ENCODE measurements at places on chromosomes 2 and 18.

DNA sequence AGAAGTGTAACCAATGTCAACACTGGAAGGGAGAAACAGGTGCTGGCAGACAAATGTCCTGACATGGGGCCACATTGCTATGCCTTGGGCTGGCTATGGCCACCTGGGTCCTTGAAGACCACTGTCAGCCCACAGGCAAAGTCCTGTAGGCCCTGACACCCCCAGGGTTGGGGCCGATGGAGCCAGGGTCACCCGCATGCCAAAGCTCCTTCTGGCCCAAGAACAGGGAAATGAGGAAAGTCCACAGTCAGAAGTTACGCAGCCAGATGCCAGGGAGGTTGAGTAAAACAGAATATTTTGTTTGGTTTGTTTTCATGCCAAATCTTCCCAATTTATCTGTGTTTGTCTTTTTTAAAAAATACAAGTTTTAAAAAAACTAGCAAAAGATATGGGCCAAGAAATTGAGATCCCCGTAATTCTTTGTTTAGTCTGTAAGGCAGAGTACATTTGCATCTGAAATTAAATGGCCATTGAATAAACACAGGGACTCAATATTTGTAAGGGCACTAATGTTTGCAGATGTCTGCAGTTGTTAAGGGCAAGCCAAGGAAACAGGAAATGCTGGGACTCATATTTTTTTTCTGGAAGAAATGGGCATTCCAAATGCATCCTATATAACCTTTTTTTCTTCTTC lies 186.4 kb downstream of the FAM210A start:
- no peak for DNase-seq

- no peak for DNase-seq
Measured at GRCh38 chr2:28101892-28102291, 211.4 kb downstream of the BABAM2 start.

DNA sequence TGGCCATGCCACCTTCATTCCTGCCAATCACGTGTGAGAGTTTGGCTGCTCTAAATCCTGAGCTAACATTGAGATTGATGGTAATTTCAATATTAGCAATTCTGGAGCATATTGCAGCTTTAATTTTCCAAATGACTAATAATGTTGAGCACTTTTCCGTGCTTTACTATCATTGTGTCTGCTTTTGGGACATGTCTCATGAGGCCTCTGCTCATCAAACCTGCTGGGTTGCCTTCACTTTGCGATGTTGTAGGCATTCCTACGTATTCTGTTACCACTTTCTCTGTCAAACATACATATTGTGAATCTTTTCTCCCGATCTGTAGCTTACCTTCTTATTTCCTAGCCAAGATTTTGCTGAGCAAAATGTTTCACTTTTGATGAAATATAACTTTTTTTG lies 466.6 kb downstream of the GALR1 start:
- DNase-seq = no peak

DNA sequence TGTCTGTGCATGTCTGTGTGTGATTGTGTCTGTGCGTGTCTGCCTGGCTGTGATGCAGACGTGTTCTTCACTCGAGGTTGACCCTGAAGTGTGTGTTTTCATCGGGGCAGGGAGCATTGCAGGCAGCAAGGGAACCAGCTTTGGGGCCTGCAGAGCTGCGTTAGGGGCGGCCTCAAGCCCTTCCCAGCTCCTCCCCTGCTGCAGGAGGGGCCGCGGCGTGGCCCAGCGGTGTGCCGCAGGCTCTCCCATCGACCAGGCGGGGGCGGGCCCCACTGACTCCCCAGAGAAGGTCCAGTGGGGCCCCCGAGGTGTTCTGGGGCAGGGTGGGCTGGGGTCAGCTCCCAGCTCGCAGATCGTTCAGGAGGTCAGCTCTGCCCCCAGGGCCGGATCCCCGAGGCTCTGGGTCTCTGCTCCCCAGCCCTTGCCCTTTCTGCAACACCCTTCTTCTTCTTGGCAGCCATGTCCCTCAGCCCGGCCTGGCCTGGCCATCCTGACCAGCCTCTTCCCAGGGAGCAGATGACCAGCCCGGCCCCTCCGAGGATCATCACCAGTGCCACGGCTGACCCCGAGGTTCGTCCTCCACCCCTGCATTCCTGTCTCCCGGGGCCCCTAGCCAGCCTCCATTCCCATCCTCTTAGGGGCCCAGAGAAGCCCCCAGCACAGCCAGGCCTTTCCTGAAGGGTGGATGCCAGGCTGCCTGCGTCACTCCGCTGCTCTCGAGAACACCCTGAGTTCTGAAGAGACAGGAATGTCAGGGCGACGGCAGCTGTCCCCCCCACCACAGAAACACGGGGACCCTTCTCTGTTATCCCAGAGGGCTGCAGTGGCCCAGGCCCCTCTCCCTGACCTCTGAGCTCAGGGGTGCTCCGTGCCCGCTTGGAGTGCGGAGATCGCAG lies 11.1 kb upstream of the KLHL30 start:
- DNase-seq = no peak

DNA sequence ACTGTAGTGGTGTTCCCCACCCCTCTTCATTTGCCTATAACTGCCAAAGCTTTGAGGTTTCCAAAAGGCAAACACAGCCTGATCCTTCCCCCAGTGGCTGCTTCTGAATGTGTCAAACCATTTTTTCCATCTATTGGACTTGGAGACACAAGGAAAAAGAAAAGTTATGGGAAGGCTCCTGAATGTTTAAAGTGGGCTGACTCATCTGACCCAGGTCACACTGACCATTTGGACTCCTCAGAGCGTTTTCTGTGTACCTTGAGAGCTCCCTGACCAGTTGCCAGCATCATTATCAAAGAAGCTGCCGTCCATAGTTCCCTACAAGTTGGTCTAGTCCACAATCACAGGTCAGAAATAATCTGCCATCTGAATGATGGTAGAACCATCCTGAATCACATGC lies 123.4 kb upstream of the COL3A1 start:
- no peak for DNase-seq

DNA sequence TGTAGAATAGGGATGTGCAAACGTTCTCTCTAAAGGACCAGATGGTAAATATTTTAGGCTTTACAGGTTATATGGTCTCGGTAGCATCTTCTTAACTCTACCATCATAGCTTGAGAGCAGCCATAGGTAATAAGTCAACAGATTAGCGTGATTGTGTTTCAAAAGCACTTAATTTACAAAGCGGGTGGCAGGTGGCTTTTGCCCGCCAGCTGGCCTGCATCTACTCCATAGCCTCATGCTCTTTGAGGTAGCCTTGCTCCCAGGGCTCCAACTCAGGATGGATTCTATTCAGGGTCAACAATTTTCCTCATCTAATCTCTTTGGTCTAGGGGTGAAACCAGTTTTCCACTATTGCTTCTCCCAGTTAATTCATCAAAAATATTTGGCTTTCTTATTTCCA lies 5.0 kb upstream of the ATP9B start:
- peak; percentile 27 for DNase-seq

GRCh38 chr2:170009209-170009608 lies 168.7 kb upstream of the MYO3B start:
- DNase-seq = no peak

- no peak for DNase-seq
Measured at GRCh38 chr2:223692191-223692947, 90.2 kb upstream of the SCG2 start.

DNA sequence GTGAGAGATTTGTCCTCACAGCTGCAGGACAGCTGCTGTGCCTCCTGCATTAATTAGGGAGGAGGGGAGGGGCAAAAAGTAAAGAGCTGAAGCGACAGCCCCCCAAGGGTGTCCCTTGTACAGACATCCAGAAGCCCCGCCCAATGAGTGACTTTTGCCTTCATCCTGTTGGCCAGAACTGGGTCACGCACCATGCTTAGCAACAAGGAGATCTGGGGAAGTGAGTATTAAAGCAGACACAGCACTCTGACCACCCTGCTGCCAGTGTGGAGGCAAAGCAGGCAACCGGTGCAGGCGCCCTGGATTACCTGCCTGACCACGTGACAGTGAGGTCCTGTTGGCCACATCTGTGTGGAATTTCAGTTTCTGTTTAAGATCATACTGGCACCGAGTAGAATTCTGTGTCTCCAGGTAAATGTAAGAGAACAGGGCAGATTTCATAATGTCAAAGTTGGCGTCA lies 21.5 kb upstream of the BIN1 start:
- no peak for DNase-seq
